ENCODE measurements at places on chromosomes 11 and 22. TPM values are rescaled to one million over a fixed set of nuclear protein-coding genes. Genes with fewer than 3 reads are reported as not detected.

The MS4A1 gene
- total RNA-seq, result 0.43 TPM

The PYGM gene
- total RNA-seq, result 14.4 TPM

The ISX gene
- not detected for total RNA-seq

The EP300 gene
- 242 TPM for total RNA-seq

The SCGB1A1 gene
- not detected for total RNA-seq

The ACTN3 gene
- total RNA-seq, result 4.0 TPM

The RFPL1 gene
- 0.37 TPM for total RNA-seq

The ZNRF3 gene
- total RNA-seq, result 44.5 TPM

The UPK3A gene
- total RNA-seq, result not detected

The GDPD4 gene
- total RNA-seq, result 22.6 TPM

The SERPING1 gene
- 113 TPM for total RNA-seq

The KCNJ4 gene
- 1.7 TPM for total RNA-seq

The TEX12 gene
- total RNA-seq, result 6.3 TPM

The KDM4E gene
- total RNA-seq, result 0.16 TPM

DNA sequence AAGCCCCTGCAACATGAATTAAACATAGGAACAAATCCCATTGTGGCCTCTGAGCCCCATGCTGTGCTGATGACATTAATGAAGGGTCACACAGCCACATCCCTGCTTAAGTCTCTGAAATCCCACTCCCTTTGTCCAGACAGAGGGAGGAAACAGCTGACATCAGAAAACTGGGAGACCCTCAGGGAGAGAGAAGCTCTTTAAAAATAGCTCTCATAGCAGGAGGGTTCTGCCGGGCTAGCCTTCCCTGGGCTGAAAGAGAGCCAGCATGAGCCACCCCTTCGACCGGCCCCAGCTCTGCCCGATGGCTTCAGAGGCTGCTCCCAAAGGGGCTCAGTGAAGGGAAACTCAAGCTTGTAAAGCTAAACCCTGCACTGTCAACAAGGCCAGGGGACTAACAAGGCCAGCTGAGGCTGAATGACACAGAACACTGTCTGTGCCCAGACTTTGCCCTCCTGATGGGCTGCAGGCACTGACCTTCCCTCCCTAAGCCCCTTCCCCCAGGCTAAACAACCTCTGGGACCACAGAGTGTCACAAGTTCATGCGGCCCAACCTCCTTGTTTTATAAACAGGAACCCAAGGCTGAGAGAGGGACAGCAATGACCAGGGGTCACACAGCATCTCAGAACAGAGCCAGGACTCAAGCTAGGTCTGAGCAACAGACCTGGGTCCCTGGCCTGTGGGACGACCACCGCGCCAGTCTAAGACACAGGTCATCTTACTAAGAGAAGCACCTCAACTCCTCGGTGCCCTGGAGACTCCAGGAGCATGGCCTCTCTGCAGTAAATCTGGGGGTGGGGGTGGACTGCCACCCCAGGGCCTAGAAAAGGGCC lies 163.8 kb downstream of the CHST1 start:
- DNase-seq, result no peak

- DNase-seq, result no peak
Observed at GRCh38 chr11:93485983-93486382, 57.2 kb downstream of the SMCO4 start.

GRCh38 chr11:97537407-97538150 lies 1147.8 kb downstream of the JRKL start:
- DNase-seq, result no peak

GRCh38 chr22:48864748-48865147 lies 962.9 kb downstream of the BRD1 start:
- no peak for DNase-seq

DNA sequence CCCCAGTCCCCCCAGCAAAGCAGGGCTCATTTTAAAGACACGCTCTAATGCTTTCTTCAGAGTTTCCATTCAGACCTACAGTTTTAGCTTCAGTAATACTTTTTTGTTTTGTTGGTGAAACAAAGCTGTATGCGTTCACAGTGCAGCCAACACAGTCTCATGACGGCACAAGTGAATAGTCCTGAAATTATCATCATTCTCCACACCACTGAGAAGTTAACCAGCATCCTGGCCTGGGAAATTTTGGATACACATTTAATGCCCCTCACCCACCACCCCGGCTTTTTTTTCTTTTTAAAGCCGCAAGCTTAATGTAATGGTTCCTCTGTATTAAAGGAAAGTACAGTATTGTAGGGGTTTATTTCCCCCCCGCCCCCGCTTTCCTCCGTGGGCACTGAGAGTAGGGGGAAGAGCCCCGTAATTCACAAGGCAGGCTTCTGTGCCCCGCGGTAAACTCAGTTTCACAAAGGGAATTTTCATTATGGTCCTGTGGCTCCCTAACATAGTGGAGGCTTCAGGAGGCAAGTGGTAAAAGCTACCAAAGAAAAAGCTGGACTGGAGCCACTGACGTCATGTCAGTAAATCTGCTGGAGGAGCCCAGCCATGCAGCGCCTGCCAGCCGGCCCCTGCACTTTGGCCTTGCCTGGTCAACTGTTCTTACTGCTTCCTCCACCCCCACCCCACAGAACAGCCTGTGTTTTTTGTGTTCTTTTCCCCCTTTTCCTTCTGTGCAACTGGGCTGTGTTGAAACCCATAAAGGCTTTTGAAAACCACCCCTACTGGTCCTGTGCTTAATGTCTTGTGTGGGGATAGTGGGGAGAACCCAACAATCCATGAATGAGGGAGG lies 18.2 kb downstream of the TEAD1 start:
- DNase-seq, result peak; percentile 94

GRCh38 chr11:22989371-22989770 lies 129.1 kb upstream of the CCDC179 start:
- DNase-seq, result no peak

DNA sequence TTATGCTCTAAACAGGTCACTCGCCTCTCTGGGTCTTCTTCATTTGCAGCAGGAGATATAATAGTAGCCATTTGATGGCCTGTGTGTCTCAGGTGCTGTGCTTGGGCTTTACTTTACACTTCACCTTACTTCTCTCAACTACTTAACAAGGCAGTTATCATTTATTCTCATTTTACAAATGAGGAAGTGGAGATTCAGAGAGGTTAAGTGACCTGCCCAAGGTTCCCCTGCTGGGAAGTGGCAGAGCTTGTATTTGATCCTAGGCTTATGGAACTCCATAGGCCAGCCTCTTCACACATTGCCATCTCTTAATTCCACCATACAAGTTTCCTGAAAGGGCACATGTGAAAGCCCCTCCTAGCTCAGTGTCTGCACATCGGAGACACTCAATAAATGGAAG lies 30.4 kb downstream of the FAM181B start:
- no peak for DNase-seq

DNA sequence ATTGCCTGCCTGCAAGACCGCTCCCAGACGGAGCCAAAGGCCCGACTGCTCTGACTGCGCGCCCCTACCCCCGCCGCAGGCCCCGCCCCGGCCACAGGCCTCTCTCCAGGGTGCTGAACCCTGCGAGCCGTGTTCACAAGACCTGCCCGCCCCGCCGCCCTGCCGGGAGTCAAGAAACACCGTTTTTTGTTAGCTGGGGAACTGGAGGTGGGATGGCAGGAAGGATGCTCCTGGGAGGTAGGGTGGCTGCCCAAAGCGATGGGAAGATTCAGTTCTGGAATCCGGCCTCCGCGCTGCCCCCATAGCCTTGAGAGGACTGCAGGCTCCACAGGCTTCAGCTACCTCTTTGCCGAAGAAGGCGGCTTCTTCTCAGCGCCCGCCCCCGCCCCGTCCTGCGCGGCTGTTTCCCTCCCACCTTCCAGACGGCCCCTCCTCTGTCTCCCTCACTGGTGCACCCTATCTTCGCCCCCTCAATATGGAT lies 2.7 kb upstream of the PDE2A start:
- peak; percentile 74 for DNase-seq

- no peak for DNase-seq
Observed at GRCh38 chr11:497565-498296, 9.3 kb downstream of the RNH1 start.

- DNase-seq, result peak; percentile 18
Observed at GRCh38 chr11:132186699-132187098, 816.3 kb downstream of the NTM start.

- peak; percentile 13 for DNase-seq
Observed at GRCh38 chr11:49405743-49406142, 197.3 kb upstream of the FOLH1 start.

GRCh38 chr22:27011717-27012116 lies 354.3 kb downstream of the MIAT start:
- no peak for DNase-seq

- DNase-seq, result no peak
Observed at GRCh38 chr11:126636911-126637794, 281.7 kb downstream of the ST3GAL4 start.

DNA sequence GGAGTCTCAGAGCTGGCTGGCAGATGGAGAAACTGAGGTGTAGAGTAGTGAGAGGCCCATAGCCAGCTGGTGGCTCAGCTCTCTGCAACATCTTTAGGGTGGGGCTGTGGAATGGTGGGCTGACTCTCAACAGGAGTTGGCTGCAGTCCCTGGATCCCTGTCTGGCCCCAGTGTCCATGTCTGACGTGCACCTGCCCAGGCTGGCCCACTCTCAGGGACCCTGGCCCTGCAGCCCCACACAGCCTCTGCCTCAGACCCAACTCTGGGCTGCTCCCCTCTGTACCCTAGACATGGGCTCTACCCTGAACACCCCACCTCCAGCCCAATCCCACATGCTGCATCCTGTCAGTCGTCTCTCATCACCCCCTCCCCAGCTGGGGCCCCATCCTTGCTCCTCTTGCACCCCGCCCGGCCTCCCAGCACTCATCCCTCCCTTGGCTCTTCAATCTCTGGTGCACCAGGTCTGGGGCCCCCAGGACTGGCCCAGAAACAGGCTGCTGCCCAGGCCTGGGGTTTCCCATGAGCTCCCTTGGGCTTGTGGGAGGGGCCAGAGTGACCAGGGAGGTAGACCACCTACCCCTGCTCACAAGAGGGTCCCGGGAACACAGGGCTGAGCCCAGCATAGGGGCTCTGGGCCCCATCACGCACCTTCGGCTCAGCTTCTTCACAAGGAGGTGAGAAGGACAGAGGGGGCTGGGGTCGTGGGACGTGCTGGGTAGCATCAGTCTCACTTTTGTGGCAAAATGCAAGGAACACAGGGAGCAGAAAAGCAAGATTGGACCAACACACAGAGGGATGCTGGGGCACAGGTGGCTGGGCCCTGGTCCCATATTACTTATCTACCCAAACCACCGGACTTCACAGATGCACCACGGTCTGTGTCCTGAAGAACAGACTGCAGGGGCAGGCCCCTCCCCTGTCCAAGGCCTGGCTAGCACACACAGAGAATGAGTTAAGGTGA lies 31.5 kb downstream of the ARVCF start:
- DNase-seq, result no peak

GRCh38 chr11:44176546-44177213 lies 81.2 kb downstream of the EXT2 start:
- no peak for DNase-seq

GRCh38 chr22:40877488-40877887 lies 15.6 kb upstream of the DNAJB7 start:
- DNase-seq, result no peak

GRCh38 chr22:45896964-45897538 lies 79.9 kb downstream of the WNT7B start:
- no peak for DNase-seq

DNA sequence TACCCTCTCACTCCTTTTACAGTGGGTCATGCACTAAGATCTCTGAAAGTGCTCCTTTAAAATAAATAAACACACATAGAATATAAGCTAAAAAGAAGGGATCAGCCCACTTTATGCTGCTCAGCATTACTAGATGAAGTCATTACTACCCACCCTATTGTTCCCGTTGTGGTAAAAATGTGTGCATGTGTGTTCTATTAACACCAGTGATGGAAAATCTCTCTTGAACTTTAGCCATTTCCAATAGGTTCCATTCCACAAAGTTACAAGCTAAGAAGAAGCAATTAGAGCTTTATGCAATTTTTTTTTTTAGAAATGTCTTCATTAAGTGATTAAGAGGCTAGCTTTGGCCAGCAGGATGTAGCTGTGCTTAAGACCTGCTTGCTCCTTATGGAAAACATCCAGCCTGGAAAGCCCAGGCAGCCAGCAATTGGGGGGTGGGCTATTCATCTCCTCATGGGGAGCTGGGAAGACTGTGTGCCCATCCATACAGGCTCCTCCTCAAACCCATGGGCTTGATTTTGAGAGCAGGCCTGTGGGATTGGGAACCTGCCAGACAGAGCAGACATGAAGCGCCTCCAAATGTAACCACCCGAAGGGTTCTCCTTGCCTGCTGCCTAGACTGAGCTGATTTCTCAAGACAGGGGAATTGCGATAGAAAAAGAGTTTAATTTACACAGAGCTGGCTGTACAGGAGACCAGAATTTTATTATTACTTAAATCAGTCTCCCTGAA lies 92.9 kb upstream of the PARVA start:
- DNase-seq, result peak; percentile 15

- DNase-seq, result no peak
Observed at GRCh38 chr22:29305836-29306174, 645 bp upstream of the GAS2L1 start.

DNA sequence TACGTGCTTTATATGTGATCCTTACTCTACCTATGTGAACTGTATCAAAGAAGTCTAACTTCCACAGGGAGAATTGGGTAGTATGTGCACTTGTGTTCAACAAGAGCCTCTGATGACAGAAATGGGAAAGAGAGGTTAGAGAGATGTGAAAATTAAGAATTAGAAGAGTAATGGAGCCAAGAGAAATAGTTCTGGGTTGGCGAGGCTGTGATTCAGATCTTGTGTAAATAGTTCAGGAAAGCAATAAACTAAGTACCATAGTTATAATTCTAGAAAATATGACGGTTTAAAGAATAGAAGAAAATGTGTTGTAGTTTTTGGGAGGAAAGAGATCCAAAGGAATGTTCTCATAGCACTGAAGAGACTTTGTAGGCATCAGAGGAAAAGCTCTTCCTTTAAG lies 112.4 kb downstream of the ARHGAP42 start:
- DNase-seq, result no peak

DNA sequence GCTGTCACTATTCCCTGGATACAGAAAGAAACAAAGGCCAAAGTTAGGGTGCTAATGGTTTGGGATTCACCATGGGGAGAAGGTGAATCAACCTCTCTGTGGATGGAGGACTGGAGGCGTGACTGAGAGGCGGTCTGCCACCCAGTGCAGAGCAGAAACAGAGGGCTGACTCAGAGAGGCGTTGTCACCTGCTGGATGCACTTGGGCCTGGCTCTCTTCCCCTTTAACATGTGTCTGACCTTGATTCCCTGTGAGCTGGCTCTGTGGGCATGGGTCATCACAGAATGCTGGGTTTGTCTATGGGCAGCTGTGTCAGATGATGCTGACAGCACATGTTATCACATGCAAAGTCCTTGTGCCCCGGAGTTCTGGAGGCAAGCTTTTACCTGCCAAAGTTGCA lies 75.9 kb downstream of the LDLRAD3 start:
- DNase-seq, result no peak

DNA sequence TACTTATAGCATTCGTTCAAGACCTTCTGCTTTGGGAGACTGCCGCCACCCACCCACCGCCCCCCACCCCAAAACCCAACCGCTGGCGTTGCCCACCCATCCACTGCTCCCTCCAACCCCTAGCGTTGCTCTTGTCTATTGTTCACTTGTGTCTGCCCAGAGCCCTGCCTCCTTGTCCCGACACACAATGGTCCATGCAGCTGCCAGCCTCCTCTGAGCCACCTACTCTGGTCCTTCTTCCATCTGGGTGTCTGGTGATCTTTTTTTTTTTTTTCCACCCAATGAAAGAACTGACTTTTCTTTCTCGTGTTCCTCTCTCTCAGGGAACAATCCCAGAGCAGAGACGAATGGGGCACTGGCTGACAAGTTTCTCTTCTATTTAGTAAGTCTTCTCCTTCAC lies 256.0 kb upstream of the SESN3 start:
- DNase-seq, result no peak

Measured in testis (tissue), 5 donors.